Psoas muscle (tissue), 8 donors: ENCODE measurements at places on chromosomes 7 and 10.

- DNase-seq: no peak
Measured at GRCh38 chr7:30787486-30787885, 16.3 kb downstream of the MINDY4 start.

GRCh38 chr10:47321521-47322195, 596 bp upstream of the GDF2 start:
- DNase-seq: no peak

DNA sequence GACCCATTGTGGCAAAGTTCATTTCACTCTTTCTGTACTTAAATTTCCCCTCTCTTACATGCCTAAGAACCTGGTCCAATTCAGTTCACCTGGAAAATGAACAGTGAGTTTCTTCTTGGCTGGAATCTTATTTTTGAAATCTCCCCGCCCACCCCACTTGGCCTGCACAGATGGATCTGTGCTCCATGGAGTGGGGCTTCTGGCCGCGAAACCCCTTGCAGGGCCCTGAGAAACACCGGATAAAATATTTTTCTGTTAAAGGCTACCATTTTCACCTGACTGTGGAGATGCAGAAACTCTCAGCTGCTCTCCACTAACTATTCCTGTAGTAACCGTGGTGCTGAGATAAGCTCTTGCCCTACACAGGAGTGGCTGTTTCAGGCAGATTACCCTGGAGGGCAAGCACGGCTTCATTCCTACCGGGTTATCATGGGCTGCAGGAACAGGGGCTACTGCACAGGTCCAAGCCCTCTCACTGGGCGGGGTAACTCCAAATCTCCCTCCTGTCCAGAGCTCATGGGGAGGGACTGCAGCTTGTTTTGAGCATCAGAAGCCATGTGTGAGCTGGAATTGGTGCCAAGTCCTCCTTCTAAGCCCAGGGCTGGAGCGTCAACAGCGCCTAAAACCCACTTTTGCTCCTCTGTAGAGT, 118.9 kb downstream of the PRPF18 start:
- DNase-seq: no peak

DNA sequence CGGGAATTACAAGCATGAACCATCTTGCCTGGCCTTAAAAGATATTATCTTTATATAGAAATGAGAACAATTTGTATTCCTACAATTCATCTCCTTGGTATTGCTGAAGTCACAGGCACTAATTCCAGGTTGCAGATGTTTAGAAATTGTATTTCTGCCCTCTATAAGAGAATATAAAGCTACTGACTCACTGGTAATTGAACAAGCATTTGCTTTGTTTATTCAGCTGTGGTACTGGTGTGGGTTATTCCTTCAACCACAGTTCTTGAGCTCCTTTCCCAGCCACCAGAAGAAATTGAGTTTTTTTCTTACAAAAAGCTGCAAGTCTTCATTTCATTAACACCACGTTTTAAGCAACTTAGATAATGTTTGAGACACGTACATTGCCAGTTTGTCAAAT, 29.0 kb upstream of the MPP7 start:
- no peak for DNase-seq

DNA sequence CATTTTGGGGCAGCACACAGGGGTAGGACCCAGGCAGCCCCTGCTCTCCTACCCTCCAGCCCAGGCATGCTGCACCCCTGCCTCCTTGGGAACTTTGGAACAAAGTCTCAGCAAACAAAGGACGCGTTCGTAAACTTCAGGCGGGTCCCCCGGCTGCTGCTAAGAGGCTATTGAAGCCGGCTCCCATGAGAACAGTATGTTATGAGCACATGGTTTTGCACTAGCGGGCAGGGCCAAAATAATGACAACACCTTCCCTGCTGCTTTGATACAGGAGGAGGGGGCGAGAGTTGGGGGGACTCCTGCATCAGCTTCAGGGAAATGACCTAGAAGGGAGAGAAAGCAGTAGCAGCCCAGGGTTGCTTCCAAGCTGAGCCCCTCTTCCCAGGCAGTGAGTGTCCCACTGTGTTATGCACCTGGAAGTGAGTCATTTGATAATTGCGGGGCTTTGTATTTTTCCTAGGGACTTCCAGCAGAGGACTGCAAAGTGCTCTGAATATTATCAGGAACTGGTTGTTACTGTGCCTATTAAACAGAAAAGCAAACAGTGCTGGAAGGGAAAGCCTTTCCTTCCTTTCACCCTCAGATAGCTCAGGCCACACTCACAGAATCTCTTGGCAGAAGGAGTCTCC, 6.9 kb downstream of the ITPRIP start:
- DNase-seq: no peak

- DNase-seq: no peak
Measured at GRCh38 chr7:117810642-117811512, 62.4 kb downstream of the CTTNBP2 start.

DNA sequence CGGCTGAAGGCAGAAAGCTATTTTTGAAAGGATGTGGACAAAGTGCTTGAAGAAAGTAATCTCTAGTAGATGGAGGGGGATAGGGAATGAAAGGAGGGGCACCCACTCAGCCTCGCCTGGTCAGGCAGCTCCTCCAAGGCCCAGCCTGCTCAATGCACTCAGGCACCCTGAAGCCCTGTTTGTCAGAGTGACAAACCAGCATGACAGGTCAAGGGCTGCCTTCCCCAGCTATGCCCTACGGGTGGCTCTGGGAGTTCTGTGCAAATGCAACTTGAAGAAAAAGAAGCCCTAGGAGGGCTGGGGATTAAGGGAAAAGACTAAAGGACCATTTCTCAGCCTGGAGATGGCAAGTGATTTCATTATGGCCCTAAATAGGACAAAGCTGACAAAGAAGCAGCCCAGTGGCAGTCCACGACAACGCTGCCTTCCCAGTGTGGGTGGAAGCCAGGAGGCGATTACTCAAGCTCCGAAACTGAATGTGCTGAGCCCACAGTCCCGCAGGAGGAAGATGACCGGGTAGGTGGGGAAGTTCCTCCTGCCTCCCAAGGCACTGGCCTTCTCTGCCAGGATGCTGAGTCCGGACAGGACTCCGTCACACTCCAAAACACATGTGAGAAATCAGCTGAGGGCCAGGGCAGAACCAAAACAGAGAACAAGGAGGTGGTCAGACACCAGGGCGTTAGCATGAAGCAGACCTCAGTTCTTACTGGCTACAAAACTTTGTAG, 16.3 kb downstream of the LIPA start:
- DNase-seq: peak; percentile 87

DNA sequence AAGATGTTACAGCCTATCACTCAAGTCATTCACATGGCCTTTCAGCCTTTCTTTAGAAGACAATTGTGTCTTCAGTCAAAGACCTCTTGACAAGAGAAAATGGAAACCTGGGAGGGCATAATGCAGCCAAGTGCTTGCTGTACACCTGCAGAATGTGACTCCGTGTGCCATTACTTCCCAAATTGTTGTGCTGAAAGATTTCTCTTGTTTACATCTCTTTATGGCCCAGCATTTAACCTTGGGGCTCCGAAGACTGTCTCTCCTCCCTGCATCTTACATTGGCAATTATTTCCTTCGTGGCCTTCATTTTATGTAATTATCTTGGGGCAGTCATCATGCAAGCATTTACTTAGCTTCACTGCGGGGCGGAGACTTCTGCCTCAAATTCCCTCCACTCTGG, 287.0 kb downstream of the TCF7L2 start:
- no peak for DNase-seq

GRCh38 chr10:48194830-48195229, 79.7 kb downstream of the FRMPD2 start:
- DNase-seq: no peak

DNA sequence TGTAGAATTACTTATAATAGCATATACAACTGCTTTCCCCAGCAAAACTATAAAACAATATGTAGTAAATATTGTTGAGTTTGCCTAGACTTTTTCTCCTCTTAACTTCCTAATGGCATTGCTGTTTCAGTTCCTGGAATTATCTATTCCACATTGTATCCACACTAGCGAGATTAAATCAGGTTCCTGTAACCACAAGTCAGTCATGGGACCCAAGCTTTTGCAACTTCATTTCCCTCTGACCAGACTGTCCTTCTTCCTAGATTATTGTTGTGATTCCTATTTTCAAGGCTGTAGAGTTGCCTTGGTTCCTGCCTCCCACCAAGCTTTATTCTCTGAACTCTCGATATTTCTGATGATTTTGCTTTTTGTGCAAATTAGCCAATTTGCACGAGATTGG, 173.3 kb upstream of the ZNF804B start:
- DNase-seq: no peak

DNA sequence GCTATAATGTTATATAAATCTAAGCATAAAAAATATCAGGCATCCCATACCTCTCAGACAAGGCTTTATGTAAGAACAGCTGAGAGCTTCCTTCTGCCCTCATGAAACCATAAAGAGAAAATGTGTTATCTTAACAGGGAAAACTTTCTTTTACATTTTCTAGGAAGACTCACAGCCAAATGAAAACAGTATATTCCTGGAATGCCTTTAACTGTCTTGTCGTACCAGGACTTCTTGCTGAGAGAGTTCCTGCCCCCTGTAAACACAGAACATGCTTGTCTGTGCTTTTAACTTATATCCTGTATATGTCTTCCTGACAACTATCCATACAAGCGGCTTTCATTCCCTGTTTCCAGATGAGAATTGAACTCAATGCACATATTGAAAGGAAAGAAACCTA, 64.8 kb upstream of the AHR start:
- DNase-seq: no peak

DNA sequence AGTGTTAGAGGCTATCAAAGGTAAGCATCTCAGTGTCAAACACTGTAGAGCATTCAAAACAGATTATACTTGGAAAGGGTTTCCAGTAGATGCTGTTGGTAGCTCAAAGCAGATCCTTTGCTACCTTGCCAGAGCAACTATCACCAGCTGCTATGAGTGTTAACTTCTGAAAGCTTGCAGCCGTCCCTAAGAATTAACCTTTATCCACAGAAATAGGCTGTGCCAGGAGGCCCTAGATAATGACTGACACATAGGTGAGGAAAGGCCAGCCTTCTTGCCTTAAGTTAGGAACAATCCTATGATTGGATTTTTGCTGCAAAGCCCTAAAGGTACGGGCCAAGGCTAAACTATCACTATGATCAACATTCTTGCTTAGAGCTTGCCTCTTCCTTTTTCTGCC, 263.2 kb downstream of the DGKB start:
- DNase-seq: no peak

GRCh38 chr10:132107186-132107948, 41.6 kb downstream of the JAKMIP3 start:
- peak; percentile 42 for DNase-seq

DNA sequence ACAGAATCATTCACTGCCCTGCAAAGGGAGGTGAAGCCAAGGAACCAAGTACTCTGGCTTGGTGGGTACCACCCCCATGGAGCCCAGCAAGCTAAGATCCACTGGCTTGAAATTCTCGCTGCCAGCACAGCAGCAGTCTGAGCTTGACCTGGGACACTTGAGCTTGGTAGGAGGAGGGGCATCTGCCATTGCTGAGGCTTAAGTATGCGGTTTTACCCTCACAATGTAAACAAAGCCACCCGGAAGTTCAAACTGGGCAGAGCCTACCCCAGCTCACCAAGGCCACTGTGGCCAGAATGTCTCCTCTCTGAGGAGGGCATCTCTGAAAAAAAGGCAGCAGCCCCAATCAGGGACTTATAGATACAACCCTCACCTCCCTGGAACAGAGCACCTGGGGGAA, 1050.0 kb upstream of the GHITM start:
- no peak for DNase-seq

GRCh38 chr7:112381311-112382091, 68.8 kb upstream of the IFRD1 start:
- DNase-seq: no peak

GRCh38 chr10:71363936-71364335, 32.8 kb upstream of the CDH23 start:
- DNase-seq: no peak

GRCh38 chr7:1926908-1927306, 256.8 kb downstream of the ELFN1 start:
- DNase-seq: no peak

GRCh38 chr7:105336009-105336408, 52.7 kb downstream of the SRPK2 start:
- no peak for DNase-seq

- DNase-seq: peak; percentile 92
Measured at GRCh38 chr7:151085691-151086620, at the start of gene AGAP3. Gene AGAP3, plus strand, starts transcription at chr7:151086475. Its CDS starts 267 bp downstream, at chr7:151086742.

DNA sequence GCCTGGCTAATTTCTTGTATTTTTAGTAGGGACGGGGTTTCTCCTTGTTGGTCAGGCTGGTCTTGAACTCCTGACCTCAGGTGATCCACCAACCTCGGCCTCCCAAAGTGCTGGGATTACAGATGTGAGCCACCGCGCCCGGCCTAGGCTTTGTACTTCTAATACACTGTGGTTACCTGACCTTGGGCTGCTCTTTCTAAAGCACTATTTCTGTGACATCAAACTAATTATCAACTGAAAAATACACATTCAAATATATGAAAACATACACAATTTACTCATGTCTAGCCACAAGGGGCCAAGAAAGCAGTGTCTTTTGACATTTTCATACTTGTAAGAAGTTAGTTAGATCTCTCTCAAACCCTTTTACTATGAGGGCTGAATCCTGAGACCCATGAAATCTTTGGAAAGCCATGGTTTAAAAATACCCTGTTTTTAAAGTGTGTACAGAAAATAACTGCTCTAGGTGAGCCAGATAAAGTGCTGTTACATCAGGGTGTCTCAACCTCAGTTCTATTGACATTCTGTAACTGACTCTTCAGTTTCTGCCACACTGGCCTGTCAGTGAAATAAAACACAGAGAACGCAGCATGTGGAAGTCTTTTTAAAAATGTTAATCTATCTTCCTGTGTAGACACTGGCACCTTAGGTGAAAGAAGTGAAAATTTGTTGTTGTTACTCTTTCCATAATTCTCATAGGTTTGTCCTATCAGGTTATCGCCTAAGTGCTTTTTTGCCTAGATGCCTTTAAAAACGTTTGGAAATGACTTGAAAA, 58.8 kb downstream of the CREM start:
- no peak for DNase-seq
